ENCODE measurements at places on chromosomes 13 and 19.

DNA sequence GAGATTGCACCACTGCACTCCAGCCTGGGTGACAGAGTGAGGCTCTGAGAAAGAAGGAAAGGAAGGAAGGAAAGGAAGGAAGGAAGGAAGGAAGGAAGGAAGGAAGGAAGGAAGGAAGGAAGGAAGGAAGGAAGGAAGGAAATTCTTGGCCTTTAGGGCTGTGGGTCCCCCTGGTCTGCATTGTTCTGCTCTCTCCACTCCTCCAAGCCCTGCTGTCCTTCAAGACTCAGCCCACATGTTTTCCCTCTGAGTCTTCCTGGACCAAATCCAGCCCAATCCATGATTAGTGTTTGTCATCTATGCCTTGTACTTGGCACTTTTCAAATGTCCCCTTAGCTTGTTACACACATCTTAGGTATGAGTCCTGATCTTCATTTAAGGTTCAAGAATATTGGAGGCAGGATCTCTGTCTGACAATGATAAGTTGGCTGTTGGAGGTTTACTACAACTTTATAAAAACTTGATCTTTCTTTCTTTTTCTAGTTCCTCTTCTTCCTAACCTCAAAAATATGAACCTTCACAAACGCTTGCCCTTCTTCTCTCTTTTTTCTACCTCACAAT, 48.8 kb upstream of the INTS6 start:
- DNase-seq, result peak; percentile 75

GRCh38 chr13:98978280-98978679, 416 bp upstream of the DOCK9 start:
- DNase-seq, result peak; percentile 88

- DNase-seq, result no peak
Observed at GRCh38 chr13:40794414-40795368, 5.3 kb downstream of the SLC25A15 start.

DNA sequence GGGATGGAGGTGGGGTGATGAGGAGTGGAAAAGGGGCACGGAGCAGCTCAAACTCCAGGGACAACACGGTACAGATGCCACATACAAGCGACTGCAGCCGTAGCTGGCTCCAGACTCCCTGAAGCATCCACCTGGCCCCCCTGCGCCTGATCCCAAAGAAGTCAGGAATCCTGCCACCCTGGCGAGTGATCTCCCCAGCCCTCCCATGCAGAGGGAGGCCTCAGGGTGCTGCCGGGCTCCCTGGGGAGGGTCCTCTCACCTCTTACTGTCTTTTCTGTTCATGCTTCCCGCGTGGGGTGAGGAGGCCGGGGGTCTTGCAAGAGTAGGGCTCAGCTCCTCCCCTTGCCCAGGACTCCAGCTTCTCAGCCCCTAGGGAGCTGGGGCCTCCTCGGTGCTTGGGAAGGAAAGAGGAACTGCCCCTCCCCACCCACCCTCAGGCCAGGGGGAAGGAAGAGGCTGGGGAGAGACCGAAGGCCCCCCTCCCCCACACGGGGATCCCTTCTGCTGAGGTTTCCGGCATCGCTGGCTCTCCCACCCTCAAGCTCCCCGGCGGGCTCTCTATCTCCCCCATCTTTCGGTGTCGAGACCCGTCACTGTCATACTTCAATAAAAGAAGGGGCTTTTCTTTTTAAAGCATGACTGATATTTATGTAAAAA, at the start of gene RASGRP4:
TSS of gene RASGRP4 (minus strand) at position 410 of the 657 bp plus-strand sequence. CDS start at position 282, 128 bp downstream.
- DNase-seq, result no peak
